ENCODE measurements at places on chromosomes 11 and 22. TPM values are rescaled to one million over a fixed set of nuclear protein-coding genes. Genes with fewer than 3 reads are reported as not detected.

DNA sequence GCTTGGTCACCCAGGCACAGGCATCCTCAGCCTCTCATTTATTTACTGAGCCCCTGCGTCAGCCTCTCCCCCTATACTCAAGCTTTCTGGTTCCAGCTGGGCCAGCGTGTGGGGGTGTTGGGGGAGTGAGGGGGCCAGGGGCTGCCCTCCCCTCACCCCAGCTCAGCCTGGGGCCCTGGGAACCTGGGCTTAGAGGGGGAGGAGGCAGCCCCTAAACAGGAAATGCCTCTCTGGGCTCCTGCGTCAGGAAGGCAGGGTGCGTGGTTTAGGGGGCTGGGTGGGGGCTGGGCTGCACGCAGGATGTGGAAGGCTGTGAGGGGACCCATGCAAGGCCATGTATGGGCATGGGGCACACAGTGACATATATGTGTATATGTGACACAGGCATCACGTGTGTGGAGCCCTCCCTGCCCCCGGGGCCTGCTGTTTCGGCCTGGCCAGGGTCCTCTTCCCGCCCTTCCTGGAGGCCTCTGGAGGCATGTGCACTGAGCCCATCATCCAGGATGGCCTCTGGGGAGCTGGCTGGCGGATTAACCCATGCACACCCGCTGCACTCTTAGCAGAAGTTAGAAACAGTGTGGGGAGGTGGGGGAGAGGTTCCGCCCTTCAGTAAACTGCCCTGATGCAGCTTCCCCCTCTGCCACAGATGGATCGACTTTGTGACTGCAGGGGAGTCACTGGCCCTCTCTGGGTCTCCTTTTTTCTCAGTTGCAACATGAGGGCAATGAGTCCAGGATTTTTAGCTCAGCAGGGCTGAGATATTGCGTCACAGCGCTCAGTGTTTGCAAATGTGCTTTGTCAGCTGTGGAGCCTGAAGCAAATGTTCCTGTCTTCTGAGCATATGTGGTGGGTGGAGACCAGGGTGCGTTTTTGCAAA is 1.1 kb upstream of the CD248 start:
- no peak overlapping the region for H3K4me3 ChIP-seq
- no peaks in the 10 kb centered on the region for H3K27me3 ChIP-seq
- peak overlapping the region; percentile 39 for H3K27ac ChIP-seq
- peak; percentile 68 for DNase-seq
- H3K4me1 ChIP-seq, result peaks cover 5% of the 10 kb centered on the region

GRCh38 chr22:37355174-37355573 is 72.1 kb downstream of the ELFN2 start:
- no peak overlapping the region for H3K27ac ChIP-seq
- no peaks in the 10 kb centered on the region for H3K36me3 ChIP-seq
- H3K27me3 ChIP-seq, result peaks cover 4% of the 10 kb centered on the region
- H3K4me3 ChIP-seq, result no peak overlapping the region

GRCh38 chr22:27597703-27598444 is 203.7 kb downstream of the MN1 start:
- no peak for DNase-seq
- H3K27me3 ChIP-seq, result no peaks in the 10 kb centered on the region
- H3K36me3 ChIP-seq, result no peaks in the 10 kb centered on the region
- H3K27ac ChIP-seq, result no peak overlapping the region
- H3K4me1 ChIP-seq, result no peaks in the 10 kb centered on the region

- peaks cover 41% of the 10 kb centered on the region for H3K27me3 ChIP-seq
- H3K27ac ChIP-seq, result no peak overlapping the region
- DNase-seq, result peak; percentile 64
- H3K4me3 ChIP-seq, result no peak overlapping the region
- no peaks in the 10 kb centered on the region for H3K36me3 ChIP-seq
Measured at GRCh38 chr11:33802194-33802950, 28.1 kb upstream of the FBXO3 start.

DNA sequence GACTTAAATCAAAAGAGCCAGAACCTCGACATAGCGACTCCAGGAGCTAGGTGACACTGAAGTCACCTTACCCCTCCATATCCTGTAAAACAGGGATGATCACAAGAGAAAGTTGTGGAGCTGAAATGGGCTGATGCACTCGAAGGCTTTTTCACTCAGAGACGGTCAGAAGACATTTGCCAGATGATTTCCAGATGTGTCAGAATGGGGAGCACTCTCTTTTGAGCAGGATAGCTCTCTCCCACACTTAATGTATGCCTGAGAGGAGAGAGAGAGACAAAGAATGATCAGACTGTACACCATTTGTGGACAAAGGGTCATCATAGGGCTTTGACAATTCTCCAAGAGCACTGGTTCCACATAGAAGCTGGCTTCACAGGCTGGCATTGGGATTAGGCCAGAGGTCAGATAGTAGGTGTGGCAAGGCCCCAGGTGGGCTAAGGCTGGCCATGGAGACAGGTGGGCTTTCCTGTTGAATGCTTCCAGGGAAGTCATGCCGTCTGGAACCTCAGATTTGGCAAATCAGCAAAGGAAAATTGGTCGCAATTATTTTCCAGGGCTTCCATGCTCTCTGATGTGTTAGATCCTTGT is 42.3 kb upstream of the ETS1 start:
- DNase-seq, result no peak
- H3K4me3 ChIP-seq, result no peak overlapping the region
- H3K36me3 ChIP-seq, result no peaks in the 10 kb centered on the region
- no peaks in the 10 kb centered on the region for H3K27me3 ChIP-seq
- peaks cover 3% of the 10 kb centered on the region for H3K4me1 ChIP-seq

DNA sequence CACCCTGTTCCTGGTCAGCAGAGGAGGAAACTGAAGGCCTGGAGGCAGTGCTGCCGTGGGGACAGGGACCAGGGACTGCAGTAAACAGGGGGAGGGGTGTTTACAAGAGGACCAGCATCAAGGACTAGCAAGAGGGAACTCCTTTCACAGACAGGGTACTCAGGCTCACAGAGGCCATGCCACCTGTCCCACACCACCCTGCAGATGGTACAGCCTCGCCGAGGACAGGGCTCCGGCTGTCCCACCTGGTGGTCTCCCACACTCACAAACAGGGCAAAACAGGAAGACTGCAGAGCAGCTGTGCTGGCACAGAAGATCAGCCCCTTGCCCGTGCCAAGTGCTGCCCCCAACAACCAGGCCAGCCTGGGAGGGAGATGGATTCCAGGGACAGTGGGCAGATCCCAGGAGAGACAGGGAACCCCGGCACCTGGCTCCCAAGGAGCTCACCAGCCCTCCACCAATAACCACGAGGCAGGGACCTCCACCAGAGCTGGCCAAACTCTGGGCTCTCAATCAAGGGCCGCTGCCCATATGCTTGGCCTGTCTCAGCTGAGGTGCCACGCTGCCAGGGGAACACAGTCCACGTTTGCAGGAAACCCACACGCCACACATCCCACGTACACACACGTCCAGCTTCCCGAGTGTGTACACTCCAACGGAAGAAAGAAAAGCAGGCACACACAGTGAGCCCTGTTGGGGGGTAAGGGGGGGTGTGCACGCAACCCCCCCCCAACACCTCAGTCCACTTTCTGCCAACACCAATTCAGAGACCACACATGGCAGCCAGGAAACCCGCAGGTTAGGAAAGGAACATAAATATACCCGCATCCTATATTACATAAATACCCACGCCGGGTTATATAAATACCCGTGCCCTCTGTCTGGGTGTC is 2.1 kb downstream of the CSNK1E start:
- no peaks in the 10 kb centered on the region for H3K27me3 ChIP-seq
- no peak overlapping the region for H3K4me3 ChIP-seq
- H3K36me3 ChIP-seq, result peaks cover 5% of the 10 kb centered on the region
- peak overlapping the region; percentile 96 for H3K27ac ChIP-seq
- DNase-seq, result no peak
- H3K4me1 ChIP-seq, result peaks cover 70% of the 10 kb centered on the region

- H3K36me3 ChIP-seq, result no peaks in the 10 kb centered on the region
- no peak overlapping the region for H3K4me3 ChIP-seq
- DNase-seq, result peak; percentile 82
- H3K4me1 ChIP-seq, result peaks cover 26% of the 10 kb centered on the region
- no peak overlapping the region for H3K27ac ChIP-seq
Measured at GRCh38 chr22:36853407-36854099, 7.3 kb upstream of the NCF4 start.

DNA sequence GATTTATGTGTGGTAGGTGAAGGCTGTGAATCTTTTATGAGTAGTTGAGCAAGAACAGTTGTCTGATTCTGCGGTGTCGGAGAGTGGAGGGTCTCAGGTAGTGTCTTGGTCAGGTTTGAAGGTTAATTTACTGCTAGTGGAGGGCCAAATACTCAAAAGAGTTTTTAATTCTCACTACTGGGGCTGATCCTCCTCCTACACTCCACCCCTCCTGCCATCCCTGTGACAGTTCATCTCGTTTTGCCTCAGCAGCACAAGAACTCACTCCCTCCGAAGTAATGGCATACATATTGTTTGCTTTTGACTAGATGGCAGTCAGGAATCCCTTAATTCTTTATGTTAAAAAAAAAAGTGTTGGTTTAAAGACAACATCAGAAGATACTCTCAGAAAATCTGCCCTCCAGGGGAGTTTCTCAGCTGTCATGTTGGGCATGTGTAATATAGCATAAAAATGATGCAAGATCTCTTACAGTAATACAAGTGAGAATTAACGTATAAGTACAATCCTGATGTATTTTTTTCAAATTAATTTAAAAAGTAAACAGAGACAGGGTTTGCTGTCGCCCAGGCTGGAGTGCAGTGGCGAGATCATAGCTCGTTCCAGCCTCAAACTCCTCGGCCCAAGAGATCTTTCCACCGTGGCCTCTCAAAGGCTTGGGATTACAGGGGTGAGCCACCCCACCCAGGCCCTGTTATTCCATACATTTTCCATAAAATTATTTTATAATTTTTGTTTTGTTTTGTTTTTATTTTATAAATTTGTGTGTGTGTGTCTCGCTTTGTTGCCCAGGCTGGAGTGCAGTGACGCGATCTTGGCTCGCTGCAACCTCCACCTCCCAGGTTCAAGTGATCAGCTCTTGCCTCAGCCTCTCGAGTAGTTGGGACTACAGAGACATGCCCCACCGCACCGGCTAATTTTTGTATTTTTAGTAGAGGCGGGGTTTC is 1.3 kb downstream of the FAR1 start:
- DNase-seq, result no peak
- no peaks in the 10 kb centered on the region for H3K27me3 ChIP-seq
- H3K4me1 ChIP-seq, result peaks cover 32% of the 10 kb centered on the region
- H3K36me3 ChIP-seq, result no peaks in the 10 kb centered on the region
- H3K4me3 ChIP-seq, result no peak overlapping the region

DNA sequence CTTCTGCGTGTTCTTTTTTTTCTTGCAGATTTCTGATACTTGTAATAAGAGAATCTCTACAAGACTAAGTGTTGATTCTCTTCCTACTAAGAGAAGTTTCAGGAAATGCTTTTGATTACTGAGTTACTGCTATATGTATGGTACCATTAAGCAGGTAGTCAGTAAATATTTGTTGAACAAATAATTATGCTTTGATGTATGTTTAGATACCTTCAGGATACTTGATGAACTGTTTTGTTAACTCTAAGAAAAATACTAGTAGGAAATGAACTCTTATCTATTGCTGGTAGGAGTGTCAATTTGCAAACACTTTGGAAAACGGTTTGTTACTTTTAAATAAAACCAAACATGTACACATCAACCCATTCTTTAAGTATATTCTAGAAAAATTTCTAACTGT is 90.6 kb downstream of the TMEM135 start:
- DNase-seq, result no peak
- H3K4me3 ChIP-seq, result no peak overlapping the region
- H3K27ac ChIP-seq, result no peak overlapping the region
- no peaks in the 10 kb centered on the region for H3K27me3 ChIP-seq
- H3K36me3 ChIP-seq, result no peaks in the 10 kb centered on the region
- H3K4me1 ChIP-seq, result no peaks in the 10 kb centered on the region

- H3K27ac ChIP-seq, result no peak overlapping the region
- no peaks in the 10 kb centered on the region for H3K4me1 ChIP-seq
- H3K27me3 ChIP-seq, result peaks cover 10% of the 10 kb centered on the region
- no peak overlapping the region for H3K4me3 ChIP-seq
- H3K36me3 ChIP-seq, result no peaks in the 10 kb centered on the region
Measured at GRCh38 chr11:22304337-22304961, 33.7 kb upstream of the SLC17A6 start.

DNA sequence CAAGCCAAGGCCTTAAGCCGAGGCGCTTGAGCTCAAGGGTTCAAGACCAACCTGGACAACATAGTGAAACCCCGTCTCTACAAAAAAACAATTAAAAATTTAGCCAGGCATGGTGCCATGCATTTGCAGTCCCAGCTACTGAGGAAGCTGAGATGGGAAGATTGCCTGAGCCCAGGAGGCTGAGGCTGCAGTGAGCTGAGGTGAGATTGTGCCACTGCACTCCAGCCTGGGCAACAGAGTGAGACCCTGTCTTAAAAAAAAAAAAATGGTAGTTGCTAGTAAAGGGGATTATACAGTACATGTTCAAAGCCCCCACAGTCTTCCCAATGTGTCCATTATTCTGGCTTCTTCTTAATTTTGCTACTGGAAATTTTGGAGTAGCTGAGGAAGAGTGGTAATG is 18.2 kb downstream of the CABIN1 start:
- H3K27ac ChIP-seq, result no peak overlapping the region
- no peaks in the 10 kb centered on the region for H3K36me3 ChIP-seq
- H3K4me1 ChIP-seq, result peaks cover 9% of the 10 kb centered on the region
- no peak overlapping the region for H3K4me3 ChIP-seq

GRCh38 chr11:64063777-64064176 is 28.0 kb downstream of the FLRT1 start:
- DNase-seq, result no peak
- no peaks in the 10 kb centered on the region for H3K36me3 ChIP-seq
- H3K27me3 ChIP-seq, result no peaks in the 10 kb centered on the region
- H3K27ac ChIP-seq, result no peak overlapping the region

GRCh38 chr11:120940160-120940848 is 83.6 kb upstream of the TBCEL start:
- no peaks in the 10 kb centered on the region for H3K36me3 ChIP-seq
- no peaks in the 10 kb centered on the region for H3K27me3 ChIP-seq
- H3K27ac ChIP-seq, result no peak overlapping the region
- DNase-seq, result no peak
- H3K4me1 ChIP-seq, result no peaks in the 10 kb centered on the region

The EFCAB6 gene
- polyA plus RNA-seq, result 4.8 TPM

- H3K4me1 ChIP-seq, result no peaks in the 10 kb centered on the region
- no peak for DNase-seq
- H3K36me3 ChIP-seq, result no peaks in the 10 kb centered on the region
- no peaks in the 10 kb centered on the region for H3K27me3 ChIP-seq
- H3K4me3 ChIP-seq, result no peak overlapping the region
Measured at GRCh38 chr11:100769165-100769564, 82.1 kb downstream of the ARHGAP42 start.

DNA sequence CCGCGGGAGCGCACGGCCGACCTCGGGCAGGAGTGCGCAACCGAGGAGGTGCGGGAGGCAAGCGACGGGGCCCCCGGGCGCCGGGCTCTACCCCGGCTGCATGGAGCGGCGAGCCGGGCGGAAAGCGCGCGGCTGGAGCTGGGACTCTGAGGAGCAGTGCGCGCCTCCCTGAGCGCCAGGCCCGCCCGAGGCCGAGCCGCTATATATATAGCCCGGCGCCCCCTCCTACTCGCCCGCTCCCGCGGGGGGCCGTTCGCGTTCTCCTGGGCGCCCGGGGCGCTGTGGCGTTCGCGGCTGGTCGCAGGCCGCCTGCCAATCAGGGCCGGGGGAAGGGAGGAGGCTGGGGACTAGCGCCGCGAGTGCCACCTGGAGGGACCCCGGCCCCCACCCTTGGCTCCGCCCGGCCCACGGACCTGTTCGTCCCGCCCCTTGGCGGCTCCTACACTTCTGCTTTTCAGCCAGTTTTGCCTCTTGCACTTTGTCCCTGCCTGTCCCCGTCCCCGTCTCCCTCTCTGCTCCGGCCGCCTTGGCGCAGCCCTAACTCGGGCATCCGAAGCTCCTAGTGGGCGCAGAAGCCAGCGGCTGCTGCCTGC is at the start of gene FGF4:
Gene FGF4, minus strand, starts transcription at position 179 of the 593 bp plus-strand sequence. CDS start 257 bp downstream, outside the sequence.
- no peaks in the 10 kb centered on the region for H3K36me3 ChIP-seq
- H3K4me1 ChIP-seq, result no peaks in the 10 kb centered on the region
- H3K4me3 ChIP-seq, result no peak within 1 kb of the TSS
- no peak within 1 kb of the TSS for H3K27ac ChIP-seq

Measured in adrenal gland (tissue), 19 donors.